ENCODE measurements at places on chromosomes 5 and 9. TPM values are rescaled to one million over a fixed set of nuclear protein-coding genes. Genes with fewer than 3 reads are reported as not detected.

Gene IGFBPL1
- 2.4 TPM for total RNA-seq

Gene ZCCHC7
- total RNA-seq, result 15.1 TPM

- H3K36me3 ChIP-seq, result no peaks in the 10 kb centered on the region
- H3K4me1 ChIP-seq, result peaks cover 14% of the 10 kb centered on the region
- H3K4me3 ChIP-seq, result no peak overlapping the region
- no peak overlapping the region for H3K27ac ChIP-seq
- DNase-seq, result no peak
These were observed 66.1 kb downstream of the GADD45G start for GRCh38 chr9:89670801-89671434.

DNA sequence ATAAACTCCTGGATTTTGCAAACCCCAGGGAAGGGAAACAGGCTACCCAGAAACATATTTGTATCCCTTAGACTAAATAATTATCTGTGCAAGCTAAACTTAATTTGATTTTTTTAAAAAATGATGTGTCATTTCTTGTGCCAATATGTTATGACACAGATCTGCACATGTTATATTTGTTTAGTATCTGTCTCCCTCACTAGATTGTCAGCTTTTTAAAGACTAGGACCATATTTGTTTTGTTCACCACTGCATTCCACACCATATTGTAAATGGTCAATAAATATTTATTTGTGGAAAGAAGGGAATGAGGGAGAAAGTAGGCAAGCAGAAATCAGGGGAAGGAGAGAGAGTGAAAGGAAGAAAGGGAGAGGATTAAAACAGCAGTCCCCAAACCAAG is 143.3 kb upstream of the TNPO1 start:
- H3K36me3 ChIP-seq, result no peaks in the 10 kb centered on the region
- no peak overlapping the region for H3K4me3 ChIP-seq
- H3K4me1 ChIP-seq, result no peaks in the 10 kb centered on the region
- H3K27ac ChIP-seq, result no peak overlapping the region
- DNase-seq, result no peak
- H3K27me3 ChIP-seq, result no peaks in the 10 kb centered on the region

GRCh38 chr5:109196823-109197160 is 213.0 kb downstream of the PJA2 start:
- no peak overlapping the region for H3K4me3 ChIP-seq
- no peak for DNase-seq
- no peak overlapping the region for H3K27ac ChIP-seq
- no peaks in the 10 kb centered on the region for H3K36me3 ChIP-seq
- H3K4me1 ChIP-seq, result no peaks in the 10 kb centered on the region
- H3K27me3 ChIP-seq, result no peaks in the 10 kb centered on the region

Measured in lung (tissue), 17 donors.